ENCODE measurements at places on chromosomes 1 and 21.

- DNase-seq = no peak
Measured at GRCh38 chr1:73604211-73604610, 593.8 kb downstream of the LRRIQ3 start.

- no peak for DNase-seq
Measured at GRCh38 chr1:198933515-198934222, 294.8 kb downstream of the PTPRC start.

DNA sequence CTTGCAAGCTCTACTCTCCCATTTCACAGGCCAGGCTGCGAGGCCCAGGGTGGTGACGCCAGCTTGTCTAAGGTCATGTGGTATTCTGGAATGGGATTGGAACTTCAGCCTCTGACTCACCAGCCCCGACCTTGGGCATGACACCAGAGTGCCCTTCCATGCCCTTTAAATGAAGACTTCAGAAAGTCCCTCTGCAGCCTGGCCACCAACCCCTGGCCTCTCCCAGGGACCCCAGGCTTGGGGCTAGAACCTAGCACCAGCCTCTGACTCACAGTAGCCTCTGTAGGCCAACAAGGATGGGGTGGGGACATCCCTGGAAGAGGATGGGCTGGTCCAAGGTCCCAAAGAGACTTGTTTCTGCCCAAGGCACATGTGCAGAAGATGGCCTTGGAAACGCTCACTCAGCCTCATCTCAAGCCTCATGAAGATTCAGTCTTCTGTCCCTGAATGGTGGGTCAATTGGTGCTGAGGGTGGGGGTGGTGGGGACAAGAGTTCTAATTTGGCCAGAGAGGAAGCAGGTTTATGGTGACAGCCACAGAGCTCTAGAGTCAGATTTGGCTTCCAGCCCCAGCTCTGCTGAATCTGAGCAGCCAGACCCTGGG, 36.1 kb upstream of the RUNX3 start:
- no peak for DNase-seq

GRCh38 chr1:110529011-110529410, 10.0 kb upstream of the KCNA10 start:
- DNase-seq = no peak

DNA sequence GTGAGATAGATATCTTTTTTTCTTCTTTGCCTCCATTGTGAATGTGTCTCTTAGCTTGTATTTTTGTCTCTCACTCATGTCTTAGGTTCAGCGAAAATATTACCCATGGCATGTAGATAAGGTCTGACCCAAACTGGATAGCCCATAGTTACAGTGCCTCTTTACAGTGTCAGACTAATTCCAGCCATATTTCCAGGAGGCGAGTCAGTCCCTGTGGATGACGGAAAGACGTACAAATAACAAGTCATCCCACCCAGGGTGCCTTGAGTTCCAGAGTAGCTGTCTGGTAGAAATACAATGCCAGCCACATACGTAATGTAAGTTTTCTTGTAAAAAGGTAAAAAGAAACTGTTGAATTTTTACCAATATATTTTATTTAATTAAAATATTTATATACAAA, 157.3 kb downstream of the ZNF281 start:
- no peak for DNase-seq

GRCh38 chr1:14183329-14183728, 415.2 kb upstream of the KAZN start:
- DNase-seq = no peak

- DNase-seq = no peak
Measured at GRCh38 chr1:78322928-78323680, 167.7 kb upstream of the PTGFR start.

DNA sequence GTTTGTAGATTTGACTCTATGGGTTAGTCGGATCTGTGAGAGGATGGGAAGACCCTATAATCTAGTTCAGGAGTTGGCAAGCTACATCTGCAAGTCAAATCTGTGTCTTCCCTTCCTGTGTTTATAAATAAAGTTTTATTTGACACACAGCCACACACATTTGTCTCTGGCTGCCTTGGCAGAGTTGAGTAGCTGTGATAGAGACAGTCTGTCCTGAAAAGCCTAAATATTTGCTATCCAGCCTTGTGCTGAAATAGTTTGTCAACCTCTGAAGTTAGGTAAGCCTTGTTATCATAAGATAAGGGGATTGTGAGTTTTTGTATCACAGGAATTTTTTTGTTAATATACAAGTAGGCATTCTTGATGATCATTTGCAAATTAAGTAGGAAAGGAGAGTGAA, 136.8 kb downstream of the NOS1AP start:
- DNase-seq = no peak

DNA sequence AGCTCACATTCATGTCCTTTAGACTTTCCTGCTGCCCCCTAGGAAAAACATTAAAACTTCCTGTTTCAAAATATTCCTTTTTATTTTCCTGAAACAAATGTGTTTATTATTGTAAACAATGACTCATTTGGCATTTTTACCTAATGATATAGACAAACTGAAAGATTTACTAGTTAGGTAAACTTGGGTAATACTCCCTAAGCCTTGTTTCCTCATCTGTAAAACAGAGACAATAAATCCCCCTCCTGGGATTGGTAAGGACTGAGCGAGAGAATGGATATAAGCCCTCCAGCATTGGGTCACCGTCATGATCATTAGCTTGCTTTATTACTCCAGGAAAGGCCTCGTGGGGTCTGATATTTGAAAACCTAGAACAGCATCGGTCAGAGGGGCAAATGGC, 59.8 kb downstream of the LPAR3 start:
- DNase-seq = no peak

GRCh38 chr1:199759268-199759730, 268.2 kb upstream of the NR5A2 start:
- DNase-seq = no peak

DNA sequence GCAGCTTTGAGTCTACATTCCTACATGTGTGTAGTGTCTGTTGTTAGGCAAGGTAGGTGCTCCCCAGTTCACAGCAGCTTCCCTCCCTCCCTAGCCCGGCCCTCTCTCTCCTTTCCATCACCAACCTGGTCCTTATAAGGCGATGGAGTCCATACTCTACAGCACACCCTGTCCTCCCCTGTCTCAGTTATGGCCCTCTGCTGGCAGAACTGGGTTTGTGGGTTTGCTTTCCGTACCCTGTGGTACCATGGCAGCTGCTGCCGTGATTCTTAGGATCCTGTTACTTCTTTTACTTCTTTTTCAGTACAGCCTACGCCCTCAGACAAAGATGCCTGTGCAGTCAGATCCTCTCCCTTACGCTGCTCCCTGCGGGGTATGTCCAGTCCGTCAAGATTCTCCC, 31.7 kb downstream of the AK5 start:
- DNase-seq = peak; percentile 3

- no peak for DNase-seq
Measured at GRCh38 chr1:100597061-100597741, 59.3 kb downstream of the GPR88 start.

DNA sequence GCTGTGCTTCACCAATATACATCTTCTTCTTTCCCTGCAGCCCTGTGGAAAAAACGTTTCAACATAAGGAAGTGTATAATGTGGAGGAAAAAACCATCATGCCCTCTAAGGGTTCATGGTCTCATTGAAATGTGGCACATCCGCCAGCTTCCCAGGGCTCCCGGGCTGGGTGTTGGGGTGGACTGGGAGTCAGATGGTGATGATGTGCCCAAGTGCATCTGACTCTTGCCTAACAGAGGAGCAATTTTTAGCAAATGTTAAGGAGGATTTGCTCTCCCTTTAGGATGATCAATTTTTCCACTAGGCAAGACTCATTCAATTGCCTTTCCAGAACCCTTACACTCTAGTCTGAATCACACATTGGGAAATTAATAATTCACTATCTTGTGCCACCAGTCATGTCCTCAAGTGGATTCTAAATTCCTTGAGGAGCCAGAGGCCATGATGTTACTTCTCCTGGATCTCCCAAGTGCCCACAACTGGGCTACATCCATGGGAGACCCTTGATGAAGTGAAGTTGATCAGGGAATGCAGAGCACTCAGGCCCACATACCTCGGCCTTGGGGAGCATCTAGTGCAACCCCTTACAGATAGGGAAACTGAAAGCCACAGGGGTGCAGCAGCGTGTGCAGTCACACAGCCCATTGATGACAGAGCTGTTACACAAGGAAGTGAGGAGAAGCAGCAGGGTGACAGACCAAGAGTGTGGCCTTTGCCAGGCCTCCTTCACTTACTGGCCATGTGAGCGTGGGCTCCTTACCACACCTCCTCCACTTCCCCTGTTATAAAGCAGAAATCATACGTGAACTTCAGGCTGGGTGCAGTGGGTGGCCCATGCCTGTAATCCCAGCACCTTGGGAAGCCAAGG, 100.0 kb upstream of the SLC44A3 start:
- no peak for DNase-seq

DNA sequence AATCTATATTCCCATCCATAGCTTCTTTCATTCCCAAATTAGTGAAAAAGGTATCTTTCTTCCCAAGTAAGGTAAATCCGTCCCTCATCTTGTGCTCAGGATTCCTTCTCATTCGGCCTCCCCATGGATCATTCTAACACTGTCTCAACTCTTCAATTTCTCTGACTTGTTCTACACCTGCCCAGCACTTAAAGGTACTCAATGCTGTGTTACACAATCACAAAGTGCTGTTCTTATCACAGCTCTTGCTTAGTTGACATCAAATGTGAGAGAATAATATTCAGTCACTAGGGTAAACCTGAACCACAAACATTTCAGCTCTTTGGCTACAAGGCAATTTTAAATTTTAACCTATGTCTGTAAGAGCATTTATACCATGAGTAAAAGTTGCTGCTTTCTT, 94.8 kb downstream of the DIRAS3 start:
- DNase-seq = no peak

GRCh38 chr1:182656842-182657397, 27.5 kb downstream of the RGS8 start:
- no peak for DNase-seq

DNA sequence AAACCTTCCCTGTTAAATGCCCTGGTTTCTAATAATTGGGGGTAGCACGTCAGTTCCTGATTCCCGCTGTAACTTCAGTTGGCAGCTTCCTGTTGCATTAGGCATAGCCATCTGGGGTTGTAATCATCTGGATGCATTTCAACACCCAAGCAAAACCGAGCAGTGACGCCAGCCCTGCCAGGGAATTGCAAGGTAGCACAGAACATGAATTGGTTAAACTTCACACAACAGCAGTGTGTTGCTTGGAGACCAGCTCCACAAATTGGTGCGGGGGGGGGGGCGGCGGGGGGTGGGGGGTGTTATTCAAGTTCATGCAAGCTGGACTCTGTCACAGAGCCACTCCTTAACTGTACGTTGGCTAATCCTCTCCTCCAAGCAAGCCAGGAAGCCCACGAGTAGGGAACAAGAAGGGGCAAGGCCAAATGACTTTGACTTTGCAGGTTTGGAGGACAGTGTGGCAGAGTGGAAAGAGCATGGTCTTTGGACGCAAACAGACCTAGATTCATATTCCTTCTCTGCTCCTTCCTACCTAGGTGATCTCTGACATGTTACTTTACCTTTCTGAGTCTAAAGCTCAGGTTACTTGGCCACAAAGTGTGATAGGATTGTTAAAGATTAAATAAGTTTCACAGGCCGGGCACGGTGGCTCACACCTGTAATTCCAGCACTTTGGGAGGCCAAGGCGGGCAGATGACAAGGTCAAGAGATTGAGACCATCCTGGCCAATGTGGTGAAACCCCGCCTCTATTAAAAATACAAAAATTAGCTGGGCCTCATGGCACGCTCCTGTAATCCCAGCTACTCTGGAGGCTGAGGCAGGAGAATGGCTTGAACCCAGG, 4.7 kb downstream of the LAX1 start:
- DNase-seq = no peak

GRCh38 chr1:203743091-203743571, 21.9 kb upstream of the LAX1 start:
- DNase-seq = no peak

DNA sequence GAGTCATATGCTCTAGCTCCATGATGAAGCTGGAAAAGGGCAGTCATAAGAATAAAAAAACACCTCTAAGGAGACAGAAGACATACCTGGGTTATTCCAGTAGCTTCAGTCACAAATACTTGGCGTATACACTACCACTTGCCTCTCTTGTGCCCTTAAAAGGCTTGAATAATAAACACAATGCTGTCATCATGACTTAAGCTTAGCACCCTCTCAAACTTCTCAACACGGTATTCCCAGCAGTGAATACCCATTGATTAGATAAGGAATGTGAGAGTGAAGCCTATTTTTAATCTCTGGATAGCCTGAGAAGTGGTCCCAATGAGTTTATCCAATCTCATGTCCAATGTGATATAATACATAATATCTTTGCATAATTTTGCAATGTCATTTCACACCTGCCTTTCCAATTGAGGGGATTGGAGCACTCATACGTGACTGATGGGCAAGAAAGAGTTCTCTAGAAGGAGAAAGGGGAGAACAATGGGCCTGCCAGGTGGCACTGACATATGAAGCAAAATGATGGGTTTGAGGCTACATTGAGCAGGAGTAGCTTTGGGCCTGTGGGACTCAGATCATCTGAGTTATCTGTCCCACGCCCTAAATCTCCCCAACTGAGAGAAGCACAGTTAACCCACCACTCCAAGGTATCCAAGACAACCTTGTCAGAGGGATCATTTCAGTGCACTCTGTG, 298.6 kb upstream of the DAB1 start:
- no peak for DNase-seq

DNA sequence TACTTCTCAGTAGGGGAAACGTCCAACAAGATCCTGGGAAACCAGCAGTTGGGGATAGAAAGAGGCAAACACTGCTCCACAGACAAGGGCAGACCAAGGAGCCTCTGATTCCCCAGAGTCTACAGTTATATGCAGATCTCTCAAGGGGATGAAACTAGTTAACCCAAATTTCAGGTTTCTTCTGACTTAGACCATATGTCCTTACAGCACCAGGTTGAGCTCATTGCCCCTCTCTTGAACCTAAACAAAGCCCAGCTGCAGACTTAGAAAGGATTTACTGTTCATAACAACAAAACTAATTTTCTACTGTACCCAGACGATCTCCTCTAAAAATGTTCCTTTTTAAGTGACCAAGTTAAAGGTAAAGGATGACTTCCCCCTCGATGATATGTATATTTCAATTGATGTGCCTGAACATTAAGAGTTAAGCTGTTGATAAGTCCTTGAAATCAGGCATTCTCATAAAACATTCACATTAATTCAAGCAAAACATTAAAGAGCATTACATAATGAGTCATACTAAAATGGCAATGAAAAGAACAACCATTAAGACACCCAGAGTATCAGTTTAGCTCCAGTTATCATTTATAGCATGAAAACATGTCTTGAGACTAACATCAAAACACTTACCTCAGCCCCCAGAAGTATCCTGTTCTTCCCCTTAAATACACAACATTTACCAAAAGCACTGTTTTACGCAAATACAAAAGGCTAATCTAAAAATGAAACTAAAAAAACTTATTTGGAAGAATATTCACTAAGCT, 24.1 kb downstream of the SMYD3 start:
- DNase-seq = no peak

GRCh38 chr21:35303085-35303484, 254.0 kb upstream of the RUNX1 start:
- DNase-seq = no peak

GRCh38 chr1:17232759-17233661, 15.9 kb upstream of the PADI3 start:
- no peak for DNase-seq

Measured in activated T-helper 1 cell treated with Interleukin-2 at 50 U/mL for 16 hours (primary cell).